ENCODE measurements at places on chromosomes 5 and 9. TPM values are rescaled to one million over a fixed set of nuclear protein-coding genes. Genes with fewer than 3 reads are reported as not detected.

DNA sequence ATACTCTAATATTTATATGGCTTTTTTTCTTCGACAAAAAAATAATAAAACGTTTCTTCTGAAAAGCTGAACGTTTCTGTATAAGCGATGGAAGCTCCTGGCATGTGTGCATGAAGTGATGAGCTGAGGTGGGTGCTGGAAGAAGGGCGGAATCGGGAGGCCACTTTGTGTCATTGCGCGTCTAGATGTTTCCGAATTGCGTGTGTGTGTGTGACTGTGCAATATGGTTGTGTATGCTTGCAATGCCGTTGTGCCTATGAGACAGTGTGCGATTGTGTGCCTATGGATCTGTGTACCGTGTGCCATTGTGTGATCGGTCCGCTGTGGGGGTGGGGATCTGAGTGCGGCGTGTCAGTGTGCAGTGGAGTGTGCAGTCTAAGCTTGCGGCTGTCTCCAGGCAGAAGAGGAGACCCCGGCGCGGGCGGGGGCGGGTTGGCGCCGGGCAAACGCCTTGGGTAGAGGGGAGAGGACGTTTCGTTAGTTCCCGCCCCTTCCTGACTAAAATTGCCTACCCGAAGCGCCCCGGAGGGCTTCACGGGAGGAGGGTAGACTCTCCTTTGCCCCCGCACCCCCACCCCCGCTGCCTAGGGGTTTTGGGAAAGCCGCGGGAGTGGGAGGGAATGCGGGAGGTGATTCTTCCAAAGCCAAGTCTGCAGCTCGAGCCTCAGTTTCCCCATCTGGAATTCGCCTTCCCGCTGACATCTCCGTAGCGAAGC lies 24.2 kb downstream of the PCDHGC5 start:
- DNase-seq, result peak; percentile 55

GRCh38 chr9:96187151-96187555 lies 114.8 kb downstream of the HSD17B3 start:
- DNase-seq, result no peak

- DNase-seq, result no peak
Measured at GRCh38 chr5:177077335-177077734, 9.4 kb upstream of the FGFR4 start.

- no peak for DNase-seq
Measured at GRCh38 chr5:166117072-166118066, 2174.1 kb upstream of the WWC1 start.

DNA sequence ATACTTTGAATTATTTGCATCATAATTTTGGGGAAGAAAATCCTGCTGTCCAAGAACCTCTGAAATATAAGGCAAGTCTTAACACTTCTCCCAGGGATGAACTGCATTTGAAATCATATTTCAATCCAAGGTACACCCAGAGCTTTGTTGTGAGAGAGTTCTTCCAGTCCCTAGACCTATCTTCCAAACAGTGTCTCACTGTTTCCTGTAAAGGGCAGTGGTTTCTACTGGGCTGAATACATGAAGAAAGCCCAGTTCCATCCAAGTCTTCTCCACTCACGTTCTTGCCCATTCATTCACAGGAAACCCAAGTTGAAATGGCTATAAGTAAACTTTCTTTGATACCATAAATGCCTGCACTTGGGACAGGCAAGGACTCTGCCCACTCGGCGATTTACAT lies 108.3 kb upstream of the LHFPL2 start:
- DNase-seq, result no peak

- DNase-seq, result no peak
Measured at GRCh38 chr9:137836831-137837241, 40.7 kb upstream of the CACNA1B start.

DNA sequence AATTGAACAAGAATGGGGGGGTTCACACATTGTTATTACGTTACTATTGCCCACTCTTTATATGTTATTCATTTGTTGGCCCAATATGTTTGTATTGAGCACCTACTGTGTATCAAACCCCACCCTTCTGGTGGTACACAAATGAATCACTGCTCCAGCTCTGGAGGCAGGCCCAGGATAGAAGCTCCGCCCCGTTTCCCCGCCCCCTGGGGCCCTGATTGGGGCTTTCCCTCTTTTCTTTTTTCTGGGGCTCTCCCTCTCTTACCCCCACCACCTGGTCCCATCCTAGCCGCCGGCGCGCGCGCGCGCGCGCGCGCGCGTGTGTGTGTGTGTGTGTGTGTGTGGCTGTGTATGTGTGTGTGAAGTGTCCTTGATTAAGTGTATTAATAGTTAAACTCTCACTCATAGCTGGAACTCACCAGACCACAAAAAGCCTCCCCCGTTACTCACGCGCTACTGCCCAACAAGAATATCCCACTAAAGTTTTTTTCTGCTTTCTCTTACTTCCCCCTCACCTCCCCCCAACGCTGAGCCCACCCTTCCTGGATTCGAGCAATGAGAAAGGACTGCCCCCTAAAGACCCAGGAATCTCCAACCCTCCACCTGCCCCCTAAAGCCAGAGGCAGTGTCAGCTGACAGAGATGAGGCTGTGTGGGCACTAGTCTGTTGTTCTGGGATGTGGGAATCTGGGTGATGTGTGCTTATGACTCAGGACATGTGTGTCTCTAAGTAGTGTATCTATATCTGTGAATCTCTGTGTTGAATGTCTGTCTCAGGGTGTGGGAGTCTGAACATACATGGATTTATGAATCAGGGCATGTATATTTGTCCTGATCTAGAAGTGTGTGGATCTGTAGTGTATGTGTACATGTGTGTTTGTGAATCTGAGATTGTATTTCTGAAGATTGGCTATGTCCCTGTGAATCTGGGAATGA lies 4.0 kb downstream of the CXXC5 start:
- peak; percentile 88 for DNase-seq

- peak; percentile 77 for DNase-seq
Measured at GRCh38 chr5:10307206-10308148, at the start of gene CMBL. TSS of gene CMBL (minus strand) at chr5:10307902. CDS start at chr5:10290762, 17,140 bp downstream.

Gene SARDH
- 0.64 TPM for total RNA-seq

Gene PLPP6
- total RNA-seq, result 1.8 TPM

Gene AMBP
- not detected for total RNA-seq

Gene DBN1
- 22.4 TPM for total RNA-seq

Gene KIAA1191
- 82.2 TPM for total RNA-seq

Gene IL3
- not detected for total RNA-seq

Gene IL13
- total RNA-seq, result not detected

Gene GDA
- total RNA-seq, result 2.0 TPM
